Esophagus muscularis mucosa (tissue), 4 donors: ENCODE measurements at places on chromosomes 4 and X. TPM values are rescaled to one million over a fixed set of nuclear protein-coding genes. Genes with fewer than 3 reads are reported as not detected.
A peak's percentile ranks its signal among the peaks of the same experiment; 100 is the strongest.

SAGE1 gene
- not detected for total RNA-seq

RASL11B gene
- 0.83 TPM for total RNA-seq

NSUN7 gene
- total RNA-seq = 3.0 TPM

SPANXC gene
- total RNA-seq = not detected

LRP2BP gene
- total RNA-seq = 2.1 TPM

SPACA5 gene
- total RNA-seq = not detected

ZNF141 gene
- total RNA-seq = 8.6 TPM

RIPPLY1 gene
- total RNA-seq = not detected

DNA sequence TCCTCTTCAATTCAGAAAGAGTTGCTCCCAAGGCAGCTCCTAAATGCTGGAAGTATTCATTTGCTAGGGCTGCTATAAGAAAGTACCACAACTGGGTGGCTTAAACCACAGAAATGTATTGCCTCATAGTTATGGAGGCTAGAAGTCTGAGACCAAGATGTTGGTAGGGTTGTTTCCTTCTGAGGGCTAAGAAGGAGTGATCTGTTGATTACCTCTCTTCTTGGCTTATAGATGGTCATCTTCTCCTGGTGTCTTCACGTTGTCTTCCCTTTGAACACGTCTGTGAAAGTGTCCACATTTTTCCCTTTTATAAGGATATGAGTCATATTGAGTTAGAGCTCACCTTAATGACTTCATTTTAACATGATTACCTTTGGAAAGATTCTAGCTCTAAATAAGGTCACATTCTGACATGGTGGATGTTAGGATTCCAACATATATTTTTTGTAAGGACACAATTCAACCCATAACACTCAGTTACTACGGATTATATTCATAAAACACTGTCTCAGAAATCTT lies 266.3 kb downstream of the SPATA18 start:
- no peak overlapping the region for H3K27ac ChIP-seq
- H3K36me3 ChIP-seq = no peaks in the 10 kb centered on the region
- DNase-seq = no peak
- H3K4me1 ChIP-seq = no peaks in the 10 kb centered on the region
- no peaks in the 10 kb centered on the region for H3K27me3 ChIP-seq

DNA sequence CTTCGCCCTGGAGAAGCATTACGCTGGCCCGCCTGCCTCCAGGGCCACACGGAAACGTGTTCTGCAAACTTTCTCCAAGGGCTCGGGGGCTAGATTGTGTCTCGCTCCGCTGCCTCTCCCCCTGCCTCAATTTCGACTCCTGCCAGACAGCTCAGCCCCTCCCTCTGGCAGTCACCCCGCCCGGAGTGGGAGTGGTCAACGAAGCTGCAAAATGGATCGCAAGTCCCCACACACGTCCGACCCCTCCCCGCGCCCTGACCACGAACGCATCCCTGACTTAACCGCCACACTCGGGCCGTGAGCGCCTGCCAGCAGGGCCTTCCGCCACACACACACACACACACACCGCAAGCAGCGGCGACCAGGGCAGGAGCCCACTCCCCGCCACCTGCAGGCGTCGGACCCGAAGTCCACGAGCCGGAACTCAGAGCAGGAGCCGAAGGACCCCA lies 47.0 kb upstream of the NKAP start:
- peaks cover 13% of the 10 kb centered on the region for H3K4me1 ChIP-seq
- H3K27ac ChIP-seq = no peak overlapping the region
- H3K27me3 ChIP-seq = peaks cover 14% of the 10 kb centered on the region
- peak overlapping the region; percentile 27 for H3K4me3 ChIP-seq
- no peak for DNase-seq

- no peaks in the 10 kb centered on the region for H3K4me1 ChIP-seq
- H3K27me3 ChIP-seq = no peaks in the 10 kb centered on the region
- H3K4me3 ChIP-seq = no peak overlapping the region
- no peak overlapping the region for H3K27ac ChIP-seq
Measured at GRCh38 chrX:34586936-34587335, 70.1 kb downstream of the TMEM47 start.

DNA sequence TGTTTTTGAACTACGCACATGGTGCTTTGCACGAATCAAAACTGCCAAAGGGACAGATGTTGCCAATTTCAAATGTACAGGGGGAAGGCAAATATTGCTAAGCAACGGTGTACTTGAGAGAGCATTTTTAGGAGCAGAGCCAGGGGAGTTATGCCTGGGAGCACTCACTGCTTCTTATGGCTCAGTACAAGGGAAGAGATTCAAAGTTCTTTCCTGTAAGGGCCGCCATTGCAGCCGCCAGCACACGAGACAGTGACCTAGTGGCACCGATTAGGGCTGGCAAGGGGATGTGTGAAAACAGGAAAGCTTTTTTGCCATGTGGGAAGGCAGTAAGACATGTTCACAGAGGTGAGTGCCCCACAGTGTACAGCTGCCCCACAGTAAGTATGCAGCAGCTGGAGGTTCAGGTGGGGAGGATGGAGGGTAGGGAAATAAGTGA lies 133.8 kb downstream of the AFF1 start:
- no peak overlapping the region for H3K4me3 ChIP-seq
- no peaks in the 10 kb centered on the region for H3K36me3 ChIP-seq
- no peaks in the 10 kb centered on the region for H3K27me3 ChIP-seq
- peaks cover 60% of the 10 kb centered on the region for H3K4me1 ChIP-seq
- peak overlapping the region; percentile 73 for H3K27ac ChIP-seq

- no peak overlapping the region for H3K4me3 ChIP-seq
- no peaks in the 10 kb centered on the region for H3K36me3 ChIP-seq
- H3K27ac ChIP-seq = no peak overlapping the region
- no peaks in the 10 kb centered on the region for H3K4me1 ChIP-seq
- no peak for DNase-seq
Measured at GRCh38 chrX:29541038-29541437, 674.3 kb upstream of the MAGEB2 start.

DNA sequence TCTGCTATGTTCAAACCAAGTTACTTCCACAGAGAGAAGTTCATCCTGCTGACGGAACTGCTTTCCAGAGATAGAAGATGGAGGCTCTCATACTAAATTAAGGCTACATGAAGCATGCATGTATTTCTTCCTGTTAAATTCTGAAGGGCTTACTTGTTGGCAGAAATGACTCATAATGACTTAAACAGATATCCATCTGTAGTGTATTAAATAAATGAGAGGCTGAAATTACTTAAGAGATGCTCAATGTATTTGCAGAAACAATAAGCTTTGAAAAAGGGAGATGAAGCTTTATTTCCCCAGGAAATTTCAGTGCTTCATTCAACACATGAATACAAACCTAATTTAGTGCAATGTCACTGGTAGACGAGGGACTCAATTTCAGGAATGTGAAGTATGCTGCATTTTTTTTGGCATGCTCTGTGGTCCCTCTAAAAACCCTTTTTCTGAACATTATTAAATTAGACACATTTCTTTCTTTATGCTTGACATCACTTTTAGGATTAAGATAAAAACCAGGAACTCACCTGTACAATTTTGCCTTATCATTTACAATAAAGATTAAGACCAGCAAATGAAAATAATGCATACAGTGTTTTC lies 759.1 kb upstream of the POU3F4 start:
- H3K4me1 ChIP-seq = no peaks in the 10 kb centered on the region
- DNase-seq = no peak
- no peak overlapping the region for H3K27ac ChIP-seq
- no peaks in the 10 kb centered on the region for H3K27me3 ChIP-seq

GRCh38 chrX:110836982-110837381 lies 41.4 kb upstream of the CHRDL1 start:
- no peaks in the 10 kb centered on the region for H3K36me3 ChIP-seq
- H3K4me1 ChIP-seq = no peaks in the 10 kb centered on the region
- H3K27ac ChIP-seq = no peak overlapping the region
- no peaks in the 10 kb centered on the region for H3K27me3 ChIP-seq

- no peak overlapping the region for H3K4me3 ChIP-seq
- no peak overlapping the region for H3K27ac ChIP-seq
- H3K27me3 ChIP-seq = peaks cover 6% of the 10 kb centered on the region
- H3K36me3 ChIP-seq = peaks cover 11% of the 10 kb centered on the region
- H3K4me1 ChIP-seq = peaks cover 20% of the 10 kb centered on the region
Measured at GRCh38 chr4:1030031-1030430, 18.6 kb downstream of the FGFRL1 start.

DNA sequence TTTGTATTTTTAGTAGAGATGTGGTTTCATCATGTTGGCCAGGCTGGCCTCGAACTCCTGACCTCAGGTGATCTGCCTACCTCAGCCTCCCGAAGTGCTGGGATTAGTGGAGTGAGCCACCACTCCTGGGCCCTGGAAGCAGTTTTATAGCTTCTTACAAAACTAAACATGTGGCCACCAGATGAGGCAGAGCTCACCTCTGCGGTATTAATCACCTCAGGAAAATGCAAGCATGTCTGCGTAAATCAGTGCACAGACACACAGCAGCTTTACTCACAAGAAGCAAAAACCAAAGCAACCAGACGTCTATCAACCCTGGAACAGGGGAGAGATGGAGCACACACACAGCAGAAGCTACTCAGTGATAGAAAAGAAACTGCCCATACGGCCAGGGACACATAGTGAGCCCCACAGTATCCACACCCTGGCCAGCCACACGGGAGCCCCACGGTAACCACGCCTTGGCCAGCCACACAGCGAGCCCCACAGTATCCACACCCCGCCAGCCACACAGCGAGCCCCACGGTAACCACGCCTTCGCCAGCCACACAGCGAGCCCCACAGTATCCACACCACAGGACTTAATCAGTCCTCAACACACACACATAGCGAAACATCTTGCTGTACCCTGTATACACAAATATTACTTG lies 30.2 kb downstream of the PPP2R3B start:
- no peak for DNase-seq
- H3K27ac ChIP-seq = no peak overlapping the region
- peaks cover 47% of the 10 kb centered on the region for H3K36me3 ChIP-seq
- no peaks in the 10 kb centered on the region for H3K4me1 ChIP-seq

DNA sequence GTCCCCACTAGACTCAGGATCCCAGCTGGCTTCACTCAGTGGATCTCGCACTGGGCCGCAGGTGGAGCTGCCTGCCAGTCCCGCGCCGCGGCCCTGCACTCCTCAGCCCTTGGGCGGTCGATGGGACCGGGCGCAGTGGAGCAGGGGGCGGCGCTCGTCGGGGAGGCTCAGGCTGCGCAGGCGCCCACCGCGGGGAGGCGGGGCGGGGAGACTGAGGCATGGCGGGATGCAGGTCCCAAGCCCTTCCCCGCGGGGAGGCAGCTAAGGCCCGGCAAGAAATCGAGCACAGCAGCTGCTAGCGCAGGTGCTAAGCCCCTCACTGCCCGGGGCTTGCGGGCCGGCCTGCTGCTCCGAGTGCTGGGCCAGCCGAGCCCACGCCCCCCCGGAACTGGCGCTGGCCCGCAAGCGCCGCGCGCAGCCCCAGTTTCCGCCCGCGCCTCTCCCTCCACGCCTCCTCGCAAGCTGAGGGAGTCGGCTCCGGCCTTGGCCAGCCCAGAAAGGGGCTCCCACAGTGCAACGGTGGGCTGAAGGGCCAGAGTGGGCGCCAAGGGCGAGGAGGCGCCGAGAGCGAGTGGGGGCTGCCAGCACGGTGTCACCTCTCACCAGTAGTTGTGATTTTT lies 1038.0 kb downstream of the PCDH19 start:
- H3K4me1 ChIP-seq = no peaks in the 10 kb centered on the region
- H3K4me3 ChIP-seq = no peak overlapping the region
- no peak overlapping the region for H3K27ac ChIP-seq
- no peaks in the 10 kb centered on the region for H3K27me3 ChIP-seq

DNA sequence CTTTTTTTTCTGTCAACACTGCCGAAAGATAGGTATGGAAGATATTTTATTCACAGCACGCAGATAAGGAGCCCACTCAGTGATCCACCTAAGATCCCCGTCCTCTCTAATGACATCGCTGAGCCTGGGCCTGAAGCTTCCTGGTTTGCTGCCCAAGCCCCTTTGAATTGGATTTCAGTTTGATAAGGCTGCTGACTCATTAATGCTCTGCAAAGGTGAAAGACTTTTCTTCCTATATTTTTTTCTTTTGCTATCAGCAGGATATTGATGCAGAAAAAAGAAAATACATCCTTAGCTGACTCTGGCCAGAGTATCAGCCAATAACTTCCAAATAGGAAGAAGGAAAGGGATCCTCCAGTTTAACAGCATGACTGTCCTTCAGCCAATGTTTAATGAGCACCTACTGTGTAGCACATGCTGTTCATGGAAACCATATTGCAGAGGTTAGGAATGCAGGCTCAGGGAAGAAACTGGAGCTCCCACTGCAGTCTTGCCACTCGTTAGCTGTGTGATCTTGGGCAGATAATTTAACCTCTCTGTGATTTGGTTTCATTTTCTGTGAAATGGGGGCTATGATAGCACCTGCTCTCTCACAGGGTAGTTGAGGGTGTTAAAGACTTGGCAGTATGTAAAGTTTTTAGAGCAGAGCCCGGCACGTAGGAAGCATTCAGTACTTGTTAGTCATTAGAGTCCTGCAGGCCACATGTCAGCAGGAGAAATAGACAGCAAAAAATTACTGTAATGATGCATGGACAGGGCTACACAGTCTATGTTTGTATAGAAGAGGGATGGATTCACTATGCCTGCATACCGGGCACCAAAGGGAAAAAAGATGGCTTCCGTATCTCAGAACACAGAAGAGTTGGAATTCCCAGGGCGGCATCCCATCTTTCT lies 39.3 kb downstream of the EVC start:
- no peak overlapping the region for H3K4me3 ChIP-seq
- no peaks in the 10 kb centered on the region for H3K27me3 ChIP-seq
- no peak overlapping the region for H3K27ac ChIP-seq

- no peaks in the 10 kb centered on the region for H3K36me3 ChIP-seq
- H3K27me3 ChIP-seq = no peaks in the 10 kb centered on the region
Measured at GRCh38 chr4:67934628-67935027, 28.7 kb downstream of the TMPRSS11A start.

DNA sequence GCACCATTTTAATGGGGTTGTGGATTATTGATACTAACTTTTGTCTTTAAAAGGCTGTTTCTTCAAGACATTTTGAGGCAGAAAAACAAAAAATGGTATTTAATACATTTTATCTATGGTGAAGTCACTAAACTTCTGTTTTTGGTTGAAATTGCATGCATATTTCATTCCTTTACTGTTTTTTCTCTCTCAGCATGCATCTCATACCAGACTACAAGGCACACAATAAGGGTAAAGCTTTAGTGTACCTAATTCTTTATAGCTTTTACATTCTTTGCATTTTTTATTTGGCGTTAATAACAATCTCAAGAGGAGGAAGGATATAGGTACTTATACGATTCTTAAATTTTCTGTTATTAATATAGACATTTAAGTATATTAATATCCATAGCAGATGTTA lies 151.0 kb upstream of the DKK2 start:
- no peak overlapping the region for H3K27ac ChIP-seq
- DNase-seq = no peak
- H3K36me3 ChIP-seq = no peaks in the 10 kb centered on the region
- no peaks in the 10 kb centered on the region for H3K27me3 ChIP-seq
- no peaks in the 10 kb centered on the region for H3K4me1 ChIP-seq

GRCh38 chrX:9670136-9670814 lies 95.4 kb downstream of the GPR143 start:
- no peak overlapping the region for H3K4me3 ChIP-seq
- no peak for DNase-seq
- H3K4me1 ChIP-seq = peaks cover 43% of the 10 kb centered on the region
- H3K36me3 ChIP-seq = no peaks in the 10 kb centered on the region
- H3K27ac ChIP-seq = peak overlapping the region; percentile 52
- H3K27me3 ChIP-seq = no peaks in the 10 kb centered on the region

DNA sequence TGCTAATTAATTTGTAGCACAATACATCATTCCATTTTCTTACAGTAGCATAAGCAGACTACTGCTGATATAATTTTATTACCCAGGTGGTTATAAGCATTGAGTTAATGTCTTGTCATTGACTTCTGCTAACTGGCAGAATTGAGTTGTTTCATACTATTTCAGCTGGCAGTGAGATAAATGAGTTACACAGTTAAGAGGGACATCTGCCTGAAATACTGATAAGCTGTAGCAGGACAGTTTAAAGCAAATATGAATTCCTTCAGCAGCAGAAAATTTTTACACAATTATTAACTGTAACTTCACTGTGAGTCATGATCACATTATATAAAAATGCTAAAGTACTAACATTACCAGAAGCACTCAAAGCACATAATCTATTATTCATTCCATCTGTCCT lies 326.8 kb downstream of the INPP4B start:
- no peaks in the 10 kb centered on the region for H3K36me3 ChIP-seq
- no peaks in the 10 kb centered on the region for H3K27me3 ChIP-seq
- no peak for DNase-seq
